Brain pericyte (primary cell): ENCODE measurements at places on chromosomes 5 and 9.

GRCh38 chr9:129382281-129383018 lies 204.4 kb upstream of the IER5L start:
- DNase-seq, result no peak

DNA sequence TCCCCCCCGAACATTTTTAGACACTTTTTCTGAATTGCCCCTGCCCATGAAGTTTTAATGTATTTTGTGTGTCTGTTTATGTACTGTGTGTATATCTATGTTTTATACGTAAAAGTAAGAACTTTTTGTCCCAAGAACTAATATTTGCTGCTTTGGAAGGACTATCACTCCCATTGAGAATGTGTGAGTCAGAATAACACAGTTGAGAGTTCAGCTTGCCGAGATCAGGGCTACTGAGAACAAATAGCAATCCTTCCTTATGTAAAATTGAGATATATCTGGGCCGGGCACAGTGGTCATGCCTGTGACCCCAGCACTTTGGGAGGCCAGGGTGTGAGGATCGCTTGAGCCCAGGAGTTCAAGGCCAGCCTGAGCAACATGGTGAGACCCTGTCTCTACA lies 11.3 kb downstream of the GTF3C4 start:
- no peak for DNase-seq

DNA sequence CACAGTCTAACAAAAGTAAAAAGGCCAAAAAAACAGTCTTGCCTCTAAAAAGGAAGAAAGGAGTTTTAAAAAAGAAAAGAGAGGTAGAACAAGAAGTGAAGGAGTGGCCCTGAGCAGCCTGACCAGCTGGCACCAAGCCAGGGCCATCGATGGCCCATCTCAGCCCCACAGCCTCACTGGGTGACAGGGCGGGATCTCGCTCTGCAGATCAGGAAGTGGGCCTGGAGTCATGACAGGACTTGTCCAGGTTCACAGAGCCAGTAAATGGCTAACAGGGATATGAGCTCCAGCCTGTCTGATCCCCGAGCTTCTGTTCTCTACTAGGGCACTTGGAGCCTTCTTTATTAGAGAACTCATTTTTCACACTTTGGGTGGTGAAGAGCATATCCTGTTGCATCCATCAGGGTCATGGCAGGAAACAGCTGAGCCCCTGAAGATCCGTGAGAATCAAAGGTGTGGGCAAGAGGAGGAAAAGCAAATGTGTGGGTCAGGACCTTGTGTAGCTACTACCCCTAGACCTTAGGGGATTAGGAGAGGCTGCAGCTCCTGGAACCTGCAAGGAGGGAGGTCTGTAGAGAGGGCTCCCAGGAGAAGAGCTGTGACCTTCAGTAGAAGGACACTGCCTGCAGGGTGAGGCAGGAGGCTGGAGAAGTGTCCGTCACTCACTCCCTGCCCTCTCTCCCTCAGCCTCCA lies 299.0 kb upstream of the MSX2 start:
- no peak for DNase-seq

DNA sequence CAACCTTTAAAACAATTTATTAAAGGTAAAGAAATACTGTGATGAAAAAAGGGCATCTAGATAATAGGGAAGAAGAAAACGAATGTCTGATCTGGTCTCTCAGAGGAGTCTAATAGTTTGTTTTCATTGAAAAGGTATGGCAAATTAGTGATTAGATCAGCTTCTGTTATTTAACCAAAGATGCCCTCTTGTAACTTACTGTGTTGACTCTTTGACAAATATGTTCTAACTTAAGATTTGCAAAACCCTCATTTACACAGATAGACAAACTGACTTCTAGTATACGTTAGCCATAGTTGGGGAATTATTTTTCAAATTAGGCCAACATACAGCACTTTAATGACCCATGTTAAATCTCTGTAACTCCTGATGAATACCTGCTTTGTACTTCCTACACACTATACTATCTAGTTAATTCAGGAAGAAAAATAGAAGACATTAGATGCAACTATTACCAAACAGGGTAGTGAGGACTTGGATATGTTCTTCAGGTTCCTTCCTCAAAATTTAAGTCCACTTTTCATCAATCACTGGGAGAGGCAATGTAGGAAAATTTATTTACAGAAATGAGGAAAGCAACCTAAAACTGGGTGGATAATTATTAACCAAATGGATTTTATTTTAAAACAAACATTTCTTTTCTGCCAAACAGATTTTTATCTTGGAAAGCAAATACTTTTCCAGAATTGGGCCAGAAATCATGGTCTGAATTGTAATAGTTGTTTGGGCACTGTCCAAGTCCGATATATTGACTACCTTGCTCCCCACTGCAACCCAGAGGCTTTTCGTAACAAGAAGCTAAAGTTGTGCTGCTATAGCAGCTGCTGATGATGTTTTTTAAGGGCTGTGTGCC lies 66.4 kb upstream of the PPP2R2B start:
- no peak for DNase-seq

GRCh38 chr5:60444661-60445360 lies 255.2 kb downstream of the DEPDC1B start:
- DNase-seq, result no peak

- DNase-seq, result no peak
Measured at GRCh38 chr9:34578241-34579103, 11.1 kb downstream of the CNTFR start.

DNA sequence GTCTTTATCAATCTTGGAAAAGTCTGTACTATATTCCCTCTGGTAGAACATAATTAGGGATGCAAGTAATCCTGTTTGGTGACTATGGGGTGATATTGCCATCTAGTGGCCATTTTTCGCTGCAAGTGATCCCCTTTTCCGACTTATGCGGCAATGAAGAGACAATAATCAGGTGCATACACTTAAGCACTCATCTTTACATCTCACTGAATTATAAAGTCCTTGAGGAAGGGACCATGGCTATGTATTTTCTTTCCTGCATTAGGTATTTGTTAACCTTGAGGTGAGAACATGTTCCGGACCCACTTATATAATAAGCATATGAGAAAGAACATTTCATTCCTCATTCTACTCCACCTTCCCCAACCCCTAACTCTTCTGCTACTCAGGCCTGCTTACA lies 19.6 kb upstream of the LIX1 start:
- DNase-seq, result peak; percentile 45

- DNase-seq, result no peak
Measured at GRCh38 chr5:122471752-122472061, 159.7 kb downstream of the SNCAIP start.

DNA sequence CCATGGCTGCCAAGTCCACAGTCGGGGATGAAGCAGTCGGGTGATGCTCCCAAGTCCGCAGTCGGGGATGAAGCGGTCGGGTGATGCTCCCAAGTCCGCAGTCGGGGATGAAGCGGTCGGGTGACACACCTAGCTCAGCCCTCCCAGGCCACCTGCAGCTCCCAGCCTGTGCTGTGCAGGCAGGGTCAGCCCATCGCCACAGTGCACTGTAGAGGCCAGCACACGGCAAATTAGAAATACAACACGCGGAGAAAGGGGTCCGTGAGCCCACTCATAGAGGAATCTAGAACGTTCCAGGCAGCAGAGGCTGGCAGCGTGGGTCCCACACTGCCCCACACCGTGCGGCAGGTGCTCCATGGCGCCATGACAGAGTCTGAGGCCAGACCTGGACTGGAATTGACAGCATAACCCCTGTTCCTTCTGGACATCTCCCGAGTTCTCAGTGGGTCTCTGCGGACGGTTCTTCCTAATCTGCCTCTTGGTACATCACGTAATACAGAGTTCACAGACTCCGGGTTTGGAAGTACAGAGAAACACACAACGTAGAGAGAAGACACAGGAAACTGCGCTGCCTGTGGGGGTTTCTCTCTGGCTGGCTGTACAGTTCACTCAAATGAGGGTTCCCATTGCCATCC lies 7.7 kb upstream of the EXOC3 start:
- DNase-seq, result no peak

DNA sequence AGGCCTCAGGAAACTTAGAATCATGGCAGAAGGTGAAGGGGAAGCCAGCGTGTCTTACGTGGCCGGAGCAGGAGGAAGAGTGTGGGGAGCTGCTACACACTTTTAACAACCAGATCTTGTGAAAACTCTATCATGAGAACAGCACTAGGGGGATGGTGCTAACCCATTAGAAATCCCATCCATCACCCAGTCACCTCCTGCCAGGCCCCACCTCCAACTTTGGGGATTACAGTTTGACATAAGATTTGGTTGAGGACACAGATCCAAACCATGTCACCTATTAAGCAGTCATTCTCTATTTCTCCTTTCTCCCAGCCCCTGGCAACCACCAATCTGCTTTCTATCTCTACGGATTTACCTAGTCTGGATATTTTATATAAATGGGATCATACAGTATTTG lies 26.9 kb downstream of the PBX3 start:
- DNase-seq, result no peak

GRCh38 chr5:15796557-15796956 lies 296.6 kb downstream of the FBXL7 start:
- DNase-seq, result no peak

DNA sequence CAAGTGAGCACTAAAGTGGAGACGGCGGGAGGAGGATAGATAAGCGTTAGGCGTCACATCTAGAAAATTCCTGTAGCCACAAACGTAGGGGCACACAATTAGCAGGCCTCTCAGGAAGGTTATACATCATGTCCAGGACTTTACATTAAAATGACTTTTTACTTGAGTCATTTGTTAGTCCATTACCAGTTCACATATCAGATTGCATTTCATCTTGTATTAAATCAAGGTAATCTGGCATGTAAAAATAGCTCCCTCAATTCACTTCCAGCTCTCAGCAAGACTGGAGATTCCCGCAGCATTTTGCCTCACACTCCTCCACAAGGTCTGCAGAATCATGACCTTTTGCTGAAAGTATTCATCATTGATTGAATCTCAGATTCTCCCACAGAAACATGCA lies 118.8 kb downstream of the PRDM6 start:
- DNase-seq, result no peak

- DNase-seq, result no peak
Measured at GRCh38 chr9:128026773-128027541, 40.2 kb downstream of the NAIF1 start.

DNA sequence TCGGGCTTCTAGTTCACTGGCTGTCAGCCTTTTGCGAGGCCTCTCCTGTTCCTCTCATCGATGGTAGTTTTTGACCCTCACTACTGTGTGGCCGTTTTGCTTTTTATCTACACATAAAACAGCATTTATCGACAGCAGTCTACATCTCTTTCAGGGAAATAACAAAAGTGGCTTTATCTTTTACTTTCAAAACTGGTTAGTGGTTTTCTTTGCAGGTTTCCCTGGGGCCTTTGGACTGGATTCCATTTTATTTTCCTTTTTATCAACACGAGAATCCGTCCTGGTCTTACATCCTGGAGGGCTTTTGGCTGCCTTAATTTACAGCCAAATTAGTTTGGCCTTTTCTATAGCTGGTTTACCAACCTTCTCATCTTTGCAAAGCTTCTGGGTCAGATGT lies 793 bp upstream of the PKD2L2 start:
- no peak for DNase-seq

- no peak for DNase-seq
Measured at GRCh38 chr5:139633295-139634027, 14.7 kb upstream of the CXXC5 start.

- DNase-seq, result no peak
Measured at GRCh38 chr9:113950195-113951031, 74.3 kb downstream of the ZNF618 start.

GRCh38 chr5:142313682-142314081 lies 11.1 kb downstream of the SPRY4 start:
- DNase-seq, result no peak

- no peak for DNase-seq
Measured at GRCh38 chr9:87471746-87472145, 25.9 kb upstream of the DAPK1 start.

DNA sequence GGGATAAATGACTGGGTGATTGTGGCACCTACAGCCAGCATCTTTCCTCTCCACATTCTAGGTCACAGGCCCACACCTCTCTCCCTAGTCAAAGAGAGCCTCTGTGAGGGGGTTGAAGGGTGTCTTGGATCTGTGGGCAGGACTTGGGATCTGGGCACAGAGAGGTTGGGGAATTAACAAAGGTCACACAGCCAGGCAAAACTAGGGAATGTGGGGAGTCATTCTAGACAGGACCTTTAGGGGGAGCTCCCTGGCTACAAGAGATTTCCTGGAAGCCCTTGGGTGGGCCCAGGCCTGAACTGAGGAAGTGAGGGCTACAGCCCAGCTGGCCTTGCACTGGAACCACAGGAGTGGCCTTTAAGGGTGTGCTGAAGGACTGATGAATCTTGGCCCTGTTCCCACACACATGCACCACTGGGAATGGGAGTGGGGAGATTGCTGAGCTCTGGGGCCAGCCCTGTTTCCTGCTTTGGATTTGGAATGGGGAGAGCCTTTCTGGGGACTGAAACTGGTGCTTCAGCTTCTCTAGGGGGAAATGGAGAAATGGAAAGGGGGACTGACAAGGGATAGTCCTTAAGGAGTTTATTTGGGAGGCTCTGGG lies 12.4 kb upstream of the CXXC5 start:
- peak; percentile 77 for DNase-seq

DNA sequence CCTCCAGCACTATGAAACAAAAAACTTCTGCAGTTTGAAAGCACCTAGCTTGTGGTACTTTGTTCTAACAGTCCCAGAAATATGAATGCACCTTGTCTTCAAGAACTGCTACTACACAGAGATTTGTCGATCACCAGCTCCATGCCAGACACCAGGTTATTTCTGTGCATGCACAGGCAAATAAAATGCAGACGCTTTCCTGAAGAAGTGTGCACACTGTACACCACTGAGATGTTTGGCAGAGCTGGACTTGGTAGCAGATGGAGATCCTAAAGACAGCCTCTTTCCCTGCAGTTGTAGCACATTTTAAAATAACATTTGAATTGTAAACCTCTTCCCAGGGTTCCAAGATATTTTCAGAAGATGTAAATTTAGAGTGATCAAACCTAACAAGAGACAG lies 730.0 kb downstream of the MTRR start:
- DNase-seq, result no peak

DNA sequence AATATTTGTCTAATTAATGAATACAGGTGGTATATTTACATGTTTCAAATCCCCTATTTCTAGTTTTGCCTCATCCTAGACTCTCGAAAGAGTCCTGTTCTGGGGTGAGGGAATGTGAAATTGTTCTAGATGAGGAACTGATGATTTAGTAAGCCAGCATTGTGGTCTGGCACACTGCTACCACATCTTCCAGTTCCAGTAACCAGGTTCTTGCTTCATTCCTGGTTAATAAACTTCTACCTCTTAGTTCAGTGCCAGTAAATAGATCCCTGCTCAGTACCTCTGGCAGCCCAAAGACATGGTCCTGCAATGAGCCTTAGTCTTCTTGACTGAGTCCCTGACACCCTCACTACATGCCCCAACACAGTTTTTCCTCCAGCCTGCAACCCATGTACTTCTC lies 207.7 kb downstream of the SREK1 start:
- no peak for DNase-seq

DNA sequence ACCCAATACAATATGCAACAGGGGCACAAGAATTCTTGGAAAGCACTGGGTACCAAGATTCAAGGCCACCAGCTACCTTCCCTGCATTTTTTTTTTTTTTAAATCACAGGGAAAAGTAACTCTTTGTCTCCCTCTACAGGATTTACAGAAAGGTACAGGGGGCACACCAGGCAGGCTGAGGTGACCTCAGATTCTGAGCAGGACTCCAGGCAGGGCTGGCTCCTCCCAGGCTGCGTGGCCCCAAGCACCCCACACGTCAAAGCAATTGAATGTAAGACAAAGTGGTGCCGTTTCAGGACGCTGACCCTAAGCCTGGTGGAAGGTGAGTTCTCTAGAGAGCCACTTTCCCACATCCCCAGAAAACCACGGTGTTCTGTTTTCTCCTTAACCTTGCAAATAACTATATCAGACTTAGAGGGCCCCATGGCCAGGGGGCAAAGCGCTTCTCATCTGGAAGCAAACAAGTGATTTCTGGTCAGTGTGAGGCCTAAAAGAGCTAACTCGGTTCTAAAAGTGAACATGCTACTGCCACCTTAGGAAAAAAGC lies 222.6 kb downstream of the ROR2 start:
- DNase-seq, result no peak
